Astrocyte (in vitro differentiated cells and primary cell): ENCODE measurements at places on chromosomes 16 and 17.

DNA sequence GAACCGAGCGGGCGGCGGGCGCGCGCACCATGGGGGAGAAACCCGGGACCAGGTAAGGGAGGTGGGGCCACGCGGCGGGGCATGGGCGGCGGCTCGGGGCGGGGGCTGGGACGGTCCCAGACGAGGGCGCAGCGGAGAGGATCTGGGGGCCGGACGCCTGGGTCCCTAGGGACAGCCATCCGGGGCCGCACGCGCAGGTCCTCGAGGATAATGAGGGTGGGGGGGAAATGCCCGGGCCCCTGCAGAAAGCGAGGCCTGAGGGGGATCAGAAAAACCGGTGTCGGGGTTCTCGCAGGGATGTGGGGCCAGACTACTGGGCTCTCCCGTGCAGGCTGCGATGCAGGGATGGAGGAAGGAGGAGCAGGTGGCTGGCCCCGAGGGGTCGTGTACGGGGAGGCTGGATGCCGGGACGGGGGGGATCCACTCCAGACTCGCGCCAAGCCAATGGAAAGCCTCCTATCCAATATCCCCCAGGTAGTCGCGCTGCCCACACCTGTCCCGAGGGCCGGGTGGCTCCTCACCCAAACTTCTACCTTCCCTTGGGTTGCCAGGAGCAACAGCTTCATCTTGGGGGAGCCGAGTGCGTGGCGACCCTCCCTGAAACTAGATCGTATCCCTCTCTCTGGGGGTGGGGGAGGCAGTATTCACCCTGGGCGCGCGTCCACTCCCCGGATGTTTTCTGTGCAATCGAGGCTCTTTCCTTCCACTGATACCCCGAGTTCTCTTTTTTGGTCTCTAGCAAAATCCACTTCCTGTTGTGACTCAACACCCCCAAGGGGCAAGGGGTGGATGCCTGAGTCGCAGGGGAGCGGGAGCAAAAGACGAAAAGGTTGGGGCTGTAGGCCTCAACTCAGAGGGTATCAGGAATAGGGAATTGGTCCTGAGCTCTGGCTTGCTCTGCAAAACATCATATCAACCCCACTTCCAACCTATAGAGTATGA is 532 bp downstream of the ARRB2 start:
- no peak for DNase-seq

DNA sequence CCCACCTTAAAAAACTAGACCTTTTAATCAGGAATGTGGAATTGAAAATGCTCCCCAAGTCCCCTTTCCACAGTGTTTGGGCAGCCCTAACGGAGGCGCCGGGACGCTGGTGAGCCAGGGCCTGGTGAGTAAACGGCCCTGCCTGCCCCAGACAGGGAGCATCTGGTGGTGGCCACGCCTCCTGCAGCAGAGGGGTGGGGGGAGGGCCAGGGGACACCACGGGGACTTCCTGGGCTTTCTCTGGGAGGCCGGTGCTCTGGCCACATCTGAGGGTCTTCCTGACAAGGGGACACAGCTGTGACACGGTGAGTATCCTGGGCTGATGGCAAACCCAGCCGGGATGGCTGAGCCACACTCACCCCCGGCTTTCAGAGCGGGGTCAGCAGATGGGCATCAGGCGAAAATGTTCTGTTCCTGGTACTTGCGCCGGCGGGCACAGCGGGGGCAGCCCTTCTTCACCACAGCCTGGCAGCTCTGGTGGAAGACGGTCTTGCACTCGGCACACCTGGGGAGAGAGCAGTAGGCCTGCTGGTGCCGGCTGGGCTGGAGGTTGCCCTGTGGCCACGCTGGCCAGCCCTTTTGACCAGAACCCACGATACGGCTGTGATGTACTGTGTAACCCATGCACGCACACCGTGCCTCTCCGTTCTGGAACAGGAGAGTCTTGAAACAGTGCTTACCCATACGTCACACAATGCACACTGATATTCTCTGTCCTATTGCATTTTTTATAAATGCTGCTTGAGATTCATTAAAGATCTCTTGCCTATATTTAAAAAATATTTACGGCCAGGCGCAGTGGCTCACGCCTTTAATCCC is 5.0 kb upstream of the ARHGAP27 start:
- no peak for DNase-seq

DNA sequence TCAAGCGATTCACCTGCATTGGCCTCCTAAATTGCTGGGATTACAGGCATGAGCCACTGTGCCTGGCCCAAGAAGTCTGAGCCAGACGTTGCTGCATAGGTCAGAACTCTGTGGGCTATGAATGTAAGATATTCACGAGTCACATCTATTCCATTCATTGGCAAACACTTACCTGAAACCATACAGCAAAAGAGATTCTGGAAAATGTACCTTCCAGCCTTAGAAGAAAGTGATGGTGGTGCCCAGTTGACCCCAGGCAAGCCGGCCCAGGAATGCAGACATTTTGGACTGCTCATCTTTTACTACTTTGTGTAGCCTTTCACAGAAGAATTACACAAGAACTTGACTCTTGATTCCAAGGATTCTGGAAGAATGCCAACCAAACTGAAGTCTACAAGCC is 135.6 kb upstream of the N4BP1 start:
- no peak for DNase-seq

GRCh38 chr16:2806286-2806685 is 8.0 kb downstream of the PRSS41 start:
- DNase-seq: no peak

GRCh38 chr16:17467923-17468540 is 2.7 kb downstream of the XYLT1 start:
- peak; percentile 37 for DNase-seq

DNA sequence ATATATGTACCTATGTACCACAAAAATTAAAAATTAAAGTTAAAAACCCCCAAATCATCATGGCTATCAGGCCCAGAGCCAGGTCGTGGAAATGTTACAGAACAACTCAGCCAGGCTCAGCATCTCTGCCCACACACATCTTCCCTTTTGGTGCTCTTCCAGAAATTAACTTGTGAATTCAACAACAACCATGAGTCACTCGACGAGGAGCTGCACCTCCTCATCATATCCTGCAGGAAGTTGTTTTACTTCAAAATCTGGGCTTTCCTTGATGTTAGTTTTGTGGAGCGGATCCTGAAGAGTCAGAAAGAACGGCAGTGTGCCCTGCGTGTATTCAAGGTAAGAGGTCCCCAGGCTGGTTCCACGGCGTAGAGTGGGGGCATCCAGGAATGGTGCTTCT is 10.6 kb downstream of the FBXO39 start:
- DNase-seq: peak; percentile 74

- DNase-seq: no peak
Observed at GRCh38 chr16:79316004-79316458, 284.5 kb downstream of the MAF start.

DNA sequence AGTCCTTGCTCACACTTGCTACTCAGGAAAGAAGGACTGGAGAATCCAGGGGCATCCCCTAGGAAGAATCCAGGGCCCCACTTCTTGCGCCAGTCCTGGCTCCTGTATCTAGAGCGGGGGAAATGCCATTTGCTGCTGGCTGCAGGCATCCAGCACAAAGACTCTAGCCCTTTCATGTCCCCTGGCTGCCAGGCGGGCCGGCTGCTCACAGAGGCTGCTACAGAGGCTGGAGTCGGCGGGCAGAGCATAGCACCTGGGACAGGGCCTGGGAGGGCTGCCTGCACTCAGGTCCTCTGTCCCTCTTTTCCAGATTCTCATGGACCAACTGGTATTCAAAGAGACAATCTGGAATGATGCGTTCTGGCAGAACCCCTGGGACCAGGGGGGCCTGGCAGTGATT is 13.8 kb downstream of the SMIM5 start:
- no peak for DNase-seq
